ENCODE measurements at places on chromosomes 5 and 9.
A peak's percentile ranks its signal among the peaks of the same experiment; 100 is the strongest.

GRCh38 chr9:119788921-119789320 is 419.7 kb upstream of the BRINP1 start:
- no peak for DNase-seq

DNA sequence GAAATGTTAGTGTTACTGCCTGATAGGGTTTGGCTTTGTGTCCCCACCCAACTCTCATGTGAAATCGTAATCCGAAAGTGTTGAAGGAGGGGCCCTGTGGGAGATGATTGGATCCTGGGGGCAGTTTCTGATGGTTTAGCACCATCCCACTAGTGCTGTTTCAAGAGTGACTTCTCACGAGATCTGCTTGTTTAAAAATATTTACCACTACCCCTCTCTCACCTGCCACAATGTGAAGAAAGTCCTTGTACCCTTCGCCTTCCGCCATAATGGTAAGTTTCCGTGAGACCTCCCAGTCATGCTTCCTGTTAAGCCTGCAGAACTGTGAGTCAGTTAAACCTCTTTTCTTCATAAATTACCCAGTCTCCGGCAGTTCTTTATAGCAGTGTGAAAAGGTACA is 2.6 kb upstream of the RFX3 start:
- peak; percentile 12 for DNase-seq

- no peak for DNase-seq
Observed at GRCh38 chr5:139861021-139861888, 65.6 kb downstream of the PSD2 start.

DNA sequence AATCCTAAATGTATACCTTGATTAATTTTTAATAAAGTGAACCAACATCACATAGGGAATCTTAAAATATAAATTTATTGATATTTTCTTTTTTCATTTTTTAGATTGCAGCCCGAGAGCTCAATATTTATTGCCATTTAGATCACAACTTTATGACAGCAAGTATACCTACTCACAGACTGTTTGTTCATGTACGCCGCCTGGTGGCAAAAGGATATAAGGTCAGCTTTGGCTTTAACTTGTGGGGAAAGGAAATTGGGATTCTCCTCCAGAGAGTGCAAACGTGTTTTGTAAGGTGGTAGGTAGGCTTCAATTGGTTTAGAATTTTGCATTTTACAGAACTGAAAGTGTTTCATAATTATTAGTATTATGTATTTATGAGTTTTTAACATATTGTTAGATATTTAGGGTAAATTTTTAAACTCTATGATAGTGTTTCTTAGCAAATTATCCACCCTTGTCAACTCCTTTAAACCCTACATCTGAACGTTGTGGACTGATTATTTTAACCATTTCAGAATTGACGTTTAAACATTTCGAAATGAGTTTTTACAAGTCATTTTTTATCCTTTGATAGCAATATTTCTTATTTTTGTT is 17.5 kb upstream of the DHFR start:
- no peak for DNase-seq

- DNase-seq, result no peak
Observed at GRCh38 chr5:95725071-95725820, 5.9 kb upstream of the RHOBTB3 start.

- DNase-seq, result no peak
Observed at GRCh38 chr5:92694067-92694466, 887.0 kb downstream of the NR2F1-AS1 start.

DNA sequence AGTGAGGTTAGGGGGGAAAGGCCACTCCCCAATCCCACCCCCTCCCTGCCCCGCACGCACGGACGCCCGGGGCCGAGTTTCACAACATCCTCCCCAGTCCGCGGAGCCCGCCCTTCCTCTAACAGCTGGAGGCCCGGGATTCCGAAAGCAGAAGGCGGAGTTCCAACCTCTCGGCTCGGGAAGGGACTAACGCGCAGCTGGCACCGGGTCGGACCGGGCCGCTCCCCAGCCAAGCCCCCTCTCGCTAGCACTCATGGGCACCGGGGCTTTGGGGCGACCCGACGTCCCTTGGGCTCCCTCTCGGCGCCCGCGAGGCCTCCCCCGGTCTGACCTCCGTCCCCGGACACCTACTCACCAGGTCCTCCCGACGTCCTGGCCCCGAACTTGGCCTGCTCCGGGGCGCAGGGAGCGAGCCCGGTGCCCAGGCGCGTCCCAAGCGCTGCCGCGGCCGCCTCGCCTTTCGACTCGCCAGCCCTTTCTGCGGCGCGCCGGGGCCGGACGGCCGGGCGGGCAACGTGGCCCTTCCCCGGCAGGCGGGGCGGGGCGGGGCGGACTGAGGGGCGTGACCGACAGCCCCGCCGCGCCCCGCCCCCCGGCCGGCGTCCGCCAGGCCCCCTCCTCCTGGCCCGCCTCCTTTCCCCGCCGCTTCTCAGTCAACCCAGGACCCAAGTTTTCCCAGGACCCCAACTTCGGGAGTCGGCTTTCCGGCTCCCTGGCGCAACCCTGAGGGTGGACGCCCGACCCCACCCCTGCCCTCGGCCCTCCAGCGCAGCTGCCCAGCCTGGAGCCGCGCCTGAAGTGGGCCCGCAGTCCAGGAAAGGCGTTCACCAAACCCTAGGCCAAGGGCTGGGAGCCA is at the start of gene MGAT1:
Gene MGAT1 (minus strand): TSS at position 482 of the 856 bp plus-strand sequence. CDS start 9,835 bp downstream, outside the sequence.
- DNase-seq, result no peak

GRCh38 chr9:13181652-13182051 is 97.8 kb downstream of the MPDZ start:
- DNase-seq, result no peak

GRCh38 chr5:157193699-157194424 is 13.2 kb downstream of the ITK start:
- DNase-seq, result no peak

DNA sequence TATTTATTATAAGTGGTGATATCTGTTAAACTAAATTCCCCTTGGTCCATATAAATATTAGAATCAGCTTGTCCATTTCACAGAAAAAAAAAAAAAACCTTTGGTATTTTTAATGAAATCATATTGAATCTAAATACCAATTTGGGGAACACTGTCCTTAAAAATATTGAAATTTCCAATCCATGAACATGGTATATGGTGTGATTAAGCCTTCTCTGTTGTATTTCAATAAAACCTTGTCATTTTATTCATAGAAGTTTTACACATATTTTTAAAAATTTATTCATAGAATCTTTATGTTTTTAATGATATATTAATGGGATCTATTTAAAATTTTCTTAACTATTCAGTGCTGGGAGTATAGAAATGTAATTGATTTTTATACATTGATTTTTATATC is 135.3 kb downstream of the CEP120 start:
- DNase-seq, result no peak

DNA sequence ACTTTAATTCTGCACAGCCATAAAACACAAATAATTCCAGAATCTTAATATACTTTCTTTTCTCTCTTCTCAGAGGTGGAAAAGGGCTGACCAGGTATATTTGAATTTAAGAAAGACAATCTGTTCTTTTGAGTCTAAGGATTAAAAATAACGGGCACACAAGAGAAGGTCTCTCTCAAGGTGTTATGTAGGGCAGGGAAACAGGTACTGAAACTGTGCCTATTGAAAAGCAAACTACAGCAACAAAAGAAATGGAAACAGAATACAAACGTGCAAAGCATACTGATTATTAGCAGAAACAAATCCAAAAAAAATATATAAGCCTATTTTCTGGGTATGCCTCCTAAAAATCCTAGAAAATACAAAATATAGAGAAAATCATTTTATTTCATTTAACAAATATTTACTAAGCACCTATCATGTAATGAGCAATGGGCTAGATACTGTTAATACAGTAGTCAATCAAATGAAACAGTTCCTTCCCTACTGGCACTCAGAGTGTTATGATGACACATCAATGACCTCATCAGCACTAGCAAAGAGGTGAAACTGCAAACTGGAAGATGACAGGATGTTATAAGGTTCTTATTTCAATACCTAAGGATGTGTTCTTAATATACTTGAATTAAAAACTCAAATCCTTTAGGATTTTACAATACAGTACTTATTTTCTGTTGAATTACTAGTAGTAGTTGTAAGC is 87.7 kb downstream of the AUH start:
- no peak for DNase-seq

DNA sequence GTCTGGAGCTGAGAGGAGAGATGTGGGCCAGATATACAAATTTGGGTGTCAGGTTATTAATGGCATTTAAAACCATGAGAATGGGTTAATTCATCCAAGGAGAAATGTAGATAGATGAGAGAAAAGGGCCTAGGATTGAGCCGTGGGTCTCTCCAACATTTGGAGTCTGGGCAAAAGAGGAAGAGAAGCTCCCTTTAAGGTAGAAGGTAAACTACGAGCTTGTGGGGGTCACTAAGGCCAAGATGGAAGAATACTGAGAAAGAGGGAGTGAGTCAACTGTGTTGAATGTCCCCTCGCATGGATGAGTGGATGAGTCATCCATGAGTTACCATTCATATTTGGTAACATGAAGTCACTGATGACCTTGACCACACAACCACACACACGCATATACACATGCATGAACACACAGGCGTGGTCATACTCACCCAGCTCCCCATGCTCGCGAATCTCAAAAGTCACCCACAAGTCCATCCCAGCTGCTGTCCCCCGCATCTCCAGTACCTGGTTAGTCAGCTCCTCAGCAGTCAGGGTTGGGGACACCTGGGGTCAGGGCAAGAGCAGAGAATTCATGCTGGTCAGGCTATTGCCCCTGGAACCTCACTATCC is 6.8 kb upstream of the FCHSD1 start:
- no peak for DNase-seq

- no peak for DNase-seq
Observed at GRCh38 chr9:137300567-137301080, 1.4 kb downstream of the NRARP start.

GRCh38 chr5:174106997-174107655 is 61.6 kb downstream of the NSG2 start:
- DNase-seq, result no peak

DNA sequence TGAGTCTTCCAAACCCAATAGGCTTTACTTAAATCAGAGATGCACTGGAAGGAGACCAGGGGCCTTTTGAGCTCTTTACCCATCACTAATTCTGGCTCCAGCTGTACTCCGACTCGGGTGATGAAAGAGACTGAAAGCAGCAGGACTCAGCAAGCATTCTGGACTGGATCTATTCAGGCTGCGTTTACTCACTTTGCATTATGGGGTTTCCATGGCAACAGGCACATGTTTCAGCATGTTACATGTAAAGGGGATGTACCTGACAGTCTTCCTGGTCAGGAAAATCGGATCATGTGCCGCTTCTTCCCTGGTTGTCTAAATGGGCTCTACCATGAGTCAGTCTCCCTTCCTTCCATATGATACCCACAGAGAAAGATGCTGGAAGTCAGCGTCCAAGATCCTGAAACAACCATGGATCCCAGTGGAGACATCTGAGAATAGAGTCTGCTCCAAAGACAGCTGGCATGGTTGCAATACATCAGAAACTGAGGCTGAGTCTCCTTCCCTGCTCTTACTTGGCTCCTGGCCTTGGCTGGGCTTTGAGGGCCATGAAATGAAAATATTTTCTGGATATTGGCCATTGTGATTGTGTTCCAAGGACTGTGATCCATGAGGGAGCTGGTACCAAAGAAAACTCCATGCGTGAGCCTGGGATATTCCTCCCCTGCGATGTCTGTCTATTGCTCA is 102.5 kb upstream of the TNC start:
- DNase-seq, result no peak

DNA sequence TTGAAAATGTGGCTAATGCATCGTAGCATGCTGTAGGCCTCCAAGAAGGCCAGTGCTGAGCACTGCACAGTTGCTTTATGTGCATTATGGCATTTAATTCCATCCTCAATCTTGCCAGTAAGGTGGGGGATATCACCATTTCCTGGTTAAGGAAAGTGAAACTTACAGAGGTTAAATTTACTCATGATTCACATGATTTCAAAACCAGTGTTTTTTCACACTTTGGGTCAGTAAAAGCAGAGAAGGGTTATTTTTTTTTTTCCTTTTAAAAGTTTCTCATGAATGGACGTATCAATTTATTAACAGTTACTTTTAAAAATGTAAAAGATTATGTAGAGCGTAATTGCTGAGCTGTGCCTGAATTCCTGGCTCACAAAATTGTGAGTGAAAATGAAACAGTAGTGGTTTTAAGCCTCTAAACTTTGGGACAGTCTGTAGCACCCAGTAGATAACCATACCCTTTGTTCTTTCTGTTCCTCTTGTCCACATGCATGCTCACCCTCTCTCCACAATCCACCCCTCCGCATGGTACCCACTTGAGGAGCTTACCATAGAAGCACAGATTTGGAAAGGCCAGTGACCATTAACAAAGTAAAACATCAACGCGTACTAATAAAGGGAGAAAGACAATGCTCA is 21.2 kb downstream of the MAST4 start:
- no peak for DNase-seq

DNA sequence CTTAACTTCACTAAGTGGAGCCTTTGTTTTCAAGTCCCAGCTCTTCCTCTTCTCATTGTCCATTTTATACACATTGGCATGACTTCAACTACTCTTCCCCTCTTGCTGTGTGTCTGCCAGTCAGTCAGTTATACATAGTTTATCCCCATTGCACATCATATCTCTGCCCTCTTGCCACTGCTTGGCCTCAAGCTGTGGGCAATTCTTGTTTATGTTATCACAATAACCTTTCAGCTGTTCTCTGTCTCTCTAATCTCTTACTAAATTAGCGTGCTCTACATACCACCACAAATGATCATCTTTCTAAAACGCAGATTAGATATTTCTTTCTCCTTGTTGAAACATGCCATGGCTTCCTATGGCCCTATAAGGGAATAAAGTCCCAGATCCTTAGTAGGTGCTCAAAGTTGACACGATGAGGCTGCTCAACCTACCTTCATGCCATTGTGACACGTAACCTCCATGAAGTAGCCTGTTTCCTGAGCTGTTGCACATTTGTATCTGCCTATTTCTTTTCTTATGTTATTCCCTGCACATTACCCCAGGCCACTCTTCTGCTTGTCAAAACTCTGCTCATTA is 239.3 kb downstream of the GAS1 start:
- no peak for DNase-seq

- DNase-seq, result no peak
Observed at GRCh38 chr5:110785356-110785755, 46.5 kb downstream of the SLC25A46 start.

- no peak for DNase-seq
Observed at GRCh38 chr5:52132053-52132452, 655.7 kb upstream of the ITGA1 start.

- DNase-seq, result no peak
Observed at GRCh38 chr9:111069183-111069582, 30.9 kb upstream of the LPAR1 start.

DNA sequence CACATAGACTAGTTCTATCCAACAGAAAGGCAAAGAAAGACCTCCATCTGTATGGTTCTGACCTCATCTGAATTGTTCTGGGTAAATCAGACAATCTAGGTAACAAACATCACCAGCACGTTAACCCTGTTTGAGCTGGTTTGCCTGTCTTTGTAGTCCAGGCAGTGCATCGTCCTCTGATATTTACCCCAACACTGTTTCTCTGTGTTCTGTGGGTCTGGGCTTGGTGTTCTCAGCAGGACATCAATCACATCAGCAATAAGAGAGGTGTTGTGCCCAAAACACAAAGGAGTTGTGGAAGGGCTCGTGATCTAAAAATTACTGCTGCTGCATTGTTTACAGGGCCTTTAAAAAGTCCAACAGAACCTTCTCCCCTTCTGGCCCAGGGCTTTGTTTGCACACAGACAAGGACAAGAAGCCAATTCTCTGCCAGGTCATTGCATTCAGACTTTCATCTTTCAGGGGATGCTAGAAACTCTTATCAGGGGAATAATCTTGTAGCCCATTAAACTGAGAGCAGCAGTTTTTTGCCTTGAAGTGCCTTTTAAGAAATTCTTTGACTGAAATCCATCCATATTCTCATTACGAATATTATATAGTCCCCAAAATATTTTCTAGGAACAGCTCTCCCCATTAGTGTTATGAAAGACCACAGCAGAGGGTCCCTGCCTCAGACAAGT is 30.5 kb upstream of the MAP1B start:
- DNase-seq, result no peak
